Stimulated activated CD4-positive, alpha-beta T cell treated with anti-CD3 and anti-CD28 coated beads, Interleukin-15, amount 100 ng/mL, for 48 hours (primary cell): ENCODE measurements at places on chromosomes 6 and 20.

- no peak for DNase-seq
These were observed 150.5 kb downstream of the SLC16A10 start for GRCh38 chr6:111237852-111238251.

- DNase-seq = peak; percentile 74
These were observed 448 bp upstream of the DDAH2 start for GRCh38 chr6:31729515-31729978.

- DNase-seq = no peak
These were observed 25.9 kb downstream of the ECHDC1 start for GRCh38 chr6:127317388-127318128.

DNA sequence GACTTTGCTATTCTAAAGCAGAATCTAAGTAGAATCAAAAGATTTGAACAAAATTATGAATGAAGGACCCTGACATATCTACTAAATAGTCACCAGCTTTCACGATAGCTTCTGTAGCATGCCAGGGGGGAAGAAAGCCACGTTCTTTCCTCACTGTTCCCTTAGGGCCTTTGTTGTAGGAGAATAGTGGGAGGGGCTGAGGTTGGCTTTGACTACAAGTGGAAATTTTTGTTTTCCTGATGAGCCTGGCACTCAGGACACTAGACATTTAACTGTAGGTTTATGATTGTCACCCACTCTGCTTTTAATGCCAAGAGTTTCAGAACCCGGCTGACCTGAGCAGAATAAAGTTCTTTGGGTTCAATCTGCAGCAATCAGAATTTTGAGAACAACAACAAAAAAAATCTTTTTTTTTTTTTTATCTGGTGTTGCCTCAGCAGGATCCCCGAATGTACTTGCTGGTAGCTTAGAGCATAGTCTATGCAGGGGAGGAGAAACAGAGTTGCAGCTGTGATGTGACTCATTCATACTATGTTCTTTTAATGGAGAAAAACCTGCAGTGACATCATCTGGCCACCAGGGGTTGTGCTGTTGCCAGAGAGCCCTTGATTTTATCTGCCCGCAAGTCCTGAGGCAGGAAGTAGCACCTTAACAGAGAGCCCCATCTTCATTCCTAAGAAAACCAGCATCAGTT, 38.5 kb downstream of the TPD52L1 start:
- DNase-seq = peak; percentile 51

DNA sequence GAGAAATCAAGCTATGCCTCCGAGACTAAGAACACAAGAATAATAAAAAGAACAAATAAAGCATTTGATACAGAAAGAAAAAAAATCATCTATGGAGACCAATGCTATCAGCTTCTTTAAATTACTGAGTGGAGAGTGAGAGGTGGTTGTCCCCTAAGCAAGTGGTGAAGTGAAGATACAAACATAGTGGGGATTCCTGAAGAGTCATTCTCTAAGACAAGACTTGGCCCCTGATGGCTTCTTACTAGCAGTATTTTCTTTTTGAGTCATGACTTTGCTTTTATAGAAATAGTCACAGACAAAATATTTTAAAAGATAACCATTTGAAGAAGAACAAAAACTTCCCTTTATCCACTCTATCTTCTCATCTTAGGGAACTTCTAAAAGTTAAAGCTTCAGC, 261.4 kb upstream of the PRDM1 start:
- no peak for DNase-seq

DNA sequence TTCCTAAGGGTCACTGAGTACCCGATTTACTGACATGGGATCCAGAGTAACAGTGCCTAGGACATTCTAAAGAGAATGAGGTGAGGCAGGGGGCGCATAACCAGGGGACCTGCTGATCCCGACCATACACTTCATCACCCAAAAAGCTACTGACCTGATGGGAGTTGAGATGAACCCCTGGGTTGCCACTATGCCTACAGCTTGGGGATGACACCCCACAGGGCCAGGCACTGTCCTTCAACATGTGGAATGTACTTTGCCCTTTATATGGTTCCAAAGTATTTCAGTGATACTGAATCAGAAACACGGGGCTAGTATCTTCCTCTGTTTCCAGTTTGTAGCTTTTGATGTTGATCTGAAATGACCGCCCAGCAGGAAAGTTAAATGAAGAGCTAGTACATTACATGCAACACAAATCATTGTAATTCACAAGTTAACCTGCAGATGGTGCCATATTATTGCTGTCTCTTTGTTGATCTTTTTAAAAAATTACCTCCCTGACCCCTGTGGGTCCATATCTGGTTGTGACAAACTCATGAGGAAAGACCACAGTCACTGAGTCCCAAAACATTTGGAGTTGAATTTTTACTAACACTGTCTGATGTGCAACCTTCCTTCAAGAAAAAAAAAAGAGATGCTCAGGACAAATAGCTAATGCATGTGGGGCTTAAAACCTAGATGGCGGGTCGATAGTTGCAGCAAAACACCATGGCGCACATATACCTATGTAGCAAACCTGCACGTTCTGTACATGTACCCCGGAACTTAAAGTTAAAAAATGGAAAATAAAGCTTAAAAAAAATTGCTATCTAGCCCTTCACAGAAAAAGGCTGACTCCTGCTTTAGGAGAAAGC, 42.7 kb upstream of the GCNT2 start:
- DNase-seq = no peak

DNA sequence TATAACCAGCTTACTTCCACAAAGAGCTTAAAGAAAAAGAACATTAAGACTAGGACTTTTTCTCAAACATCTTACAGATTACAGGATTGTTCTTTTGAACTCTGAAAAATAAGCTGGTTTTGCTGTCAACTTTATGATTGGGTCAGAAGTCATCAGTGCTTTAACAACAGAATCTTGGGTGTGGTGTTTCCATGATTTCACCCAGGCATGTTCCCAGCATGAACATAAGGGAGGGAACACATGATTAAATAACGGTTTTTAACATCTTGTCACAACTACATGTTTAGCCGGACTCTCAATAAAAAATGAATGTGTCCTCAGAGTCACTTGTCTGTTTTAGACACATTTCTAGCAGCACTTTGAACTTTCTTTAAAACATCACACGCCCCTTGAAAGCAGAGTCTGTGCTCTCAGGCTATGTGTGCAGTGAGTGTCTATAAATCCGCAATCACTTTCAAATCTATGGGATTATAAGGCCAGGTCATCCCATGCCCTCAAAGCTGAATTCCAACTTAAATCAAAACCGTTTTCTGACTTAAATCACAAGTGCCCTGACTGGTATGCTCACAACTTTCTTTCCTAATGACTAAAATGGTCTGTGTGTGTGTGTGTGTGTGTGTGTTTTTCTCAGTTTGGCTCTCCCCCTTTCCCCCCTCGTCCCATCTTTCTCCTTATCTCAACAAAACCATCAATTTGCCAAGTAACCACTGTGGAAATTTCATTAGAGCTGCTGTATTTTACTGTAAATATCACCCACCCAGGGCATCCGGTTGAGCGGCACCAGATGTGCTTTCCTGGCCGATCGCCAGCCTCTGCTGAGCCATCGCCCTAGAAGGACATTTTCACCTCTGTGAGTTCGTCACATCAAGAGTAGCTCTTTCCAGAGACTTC, 216.8 kb upstream of the DTNBP1 start:
- peak; percentile 49 for DNase-seq

DNA sequence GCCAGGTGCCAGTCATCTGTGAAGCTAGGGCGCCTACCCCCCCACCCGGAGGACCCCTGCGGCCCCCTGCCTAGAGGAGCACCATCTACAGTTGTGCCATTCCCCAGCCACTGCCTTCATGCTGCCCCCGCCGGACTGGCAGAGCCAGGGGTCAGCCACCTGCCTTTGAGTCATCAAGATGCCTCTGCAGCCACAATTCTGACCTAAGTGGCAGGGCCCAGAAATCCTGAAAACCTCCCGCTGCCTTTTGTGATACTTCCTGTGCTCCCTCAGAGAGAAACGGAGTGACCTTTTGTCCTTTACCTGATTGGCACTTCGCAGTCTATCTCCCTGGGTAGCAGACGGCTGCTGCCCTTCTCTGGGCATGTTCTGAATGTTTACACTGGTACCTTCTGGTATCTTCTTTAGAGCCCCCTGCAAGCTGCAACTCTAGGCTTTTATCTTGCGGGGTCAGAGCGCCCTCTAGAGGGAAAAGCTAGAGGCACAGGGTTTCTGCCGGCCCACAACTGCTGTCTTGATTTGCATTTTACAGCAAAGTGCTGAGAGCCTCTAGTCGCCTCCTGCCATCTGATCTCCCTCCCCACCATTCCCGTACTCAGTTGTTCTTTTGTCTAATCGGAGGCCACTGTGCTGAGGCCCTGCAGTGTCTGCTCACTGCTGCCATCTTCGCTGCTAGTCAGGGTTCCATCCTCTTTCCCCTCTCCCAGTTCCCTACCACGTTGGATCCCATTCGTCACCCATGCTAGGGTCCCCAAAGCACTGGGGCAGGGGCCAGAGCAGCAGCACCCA, 26.9 kb downstream of the SPATA2 start:
- peak; percentile 17 for DNase-seq

DNA sequence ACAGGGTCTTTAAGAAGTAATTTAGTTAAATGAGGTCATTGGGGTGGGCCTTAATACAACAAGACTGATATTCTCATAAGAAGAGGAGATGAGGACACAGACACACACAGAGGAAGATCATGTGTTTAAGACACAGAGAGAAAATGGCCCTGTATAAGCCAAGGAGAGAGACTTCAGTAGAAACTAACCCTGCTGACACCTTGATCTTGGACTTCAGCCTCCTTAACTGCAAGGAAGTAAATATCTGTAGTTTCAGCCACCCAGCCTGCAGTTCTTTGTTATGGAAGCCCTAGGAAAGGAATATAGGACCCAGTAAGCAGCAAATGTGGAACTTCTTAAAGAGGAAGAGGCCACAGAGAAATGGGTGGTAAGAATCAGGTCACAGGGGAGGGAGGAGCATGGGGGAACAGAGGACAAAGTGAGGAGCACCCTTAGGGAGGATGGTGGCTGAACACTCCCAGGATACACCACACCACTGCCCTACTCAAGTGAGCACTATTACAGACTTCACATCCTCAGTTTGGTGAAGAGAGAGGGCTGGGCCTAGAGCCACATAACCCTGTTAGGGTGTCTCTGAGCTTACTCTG, 762 bp downstream of the SIRPB1 start:
- DNase-seq = no peak

DNA sequence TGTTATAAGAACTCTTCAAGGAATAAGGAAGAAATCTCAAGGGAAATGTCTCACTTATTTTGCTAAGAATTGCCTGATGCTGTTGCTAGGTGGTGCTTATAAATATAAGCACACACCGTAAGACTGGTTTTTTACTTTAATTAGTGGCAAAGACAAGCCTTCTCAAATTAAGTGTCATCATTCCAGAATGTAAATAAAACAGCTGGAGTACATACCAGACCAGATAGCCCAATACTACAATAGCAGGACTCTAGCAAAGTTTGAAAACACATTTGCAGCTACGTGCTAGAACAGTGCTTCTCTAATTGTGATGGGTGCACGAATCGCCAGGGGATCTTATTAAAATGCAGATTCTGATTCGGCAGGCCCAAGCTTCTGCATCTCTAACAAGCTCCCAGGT, 6.8 kb downstream of the CNKSR3 start:
- no peak for DNase-seq

DNA sequence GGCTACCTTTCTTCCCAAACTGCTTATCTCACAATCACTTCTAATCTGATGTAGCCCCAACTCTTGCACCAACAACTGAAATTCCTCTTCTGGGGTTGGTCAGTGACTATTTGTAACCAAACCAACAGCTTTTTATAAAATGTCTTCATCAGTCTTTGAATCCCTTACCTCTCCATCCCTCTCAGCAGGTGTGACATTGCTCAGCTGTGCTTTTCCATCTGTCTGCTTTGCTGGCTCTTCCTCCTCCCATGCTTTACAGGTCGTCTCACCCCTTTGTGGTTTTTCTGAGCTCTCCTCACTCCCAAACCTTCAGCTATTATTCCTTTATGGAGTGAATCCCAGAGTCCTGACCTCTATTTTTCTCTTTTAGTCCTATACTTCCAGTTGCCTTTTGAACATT, 5.9 kb downstream of the MAP7 start:
- DNase-seq = no peak

GRCh38 chr6:137744877-137745276, 122.2 kb upstream of the TNFAIP3 start:
- DNase-seq = no peak

GRCh38 chr20:50874758-50875665, 56.2 kb downstream of the ADNP start:
- no peak for DNase-seq

DNA sequence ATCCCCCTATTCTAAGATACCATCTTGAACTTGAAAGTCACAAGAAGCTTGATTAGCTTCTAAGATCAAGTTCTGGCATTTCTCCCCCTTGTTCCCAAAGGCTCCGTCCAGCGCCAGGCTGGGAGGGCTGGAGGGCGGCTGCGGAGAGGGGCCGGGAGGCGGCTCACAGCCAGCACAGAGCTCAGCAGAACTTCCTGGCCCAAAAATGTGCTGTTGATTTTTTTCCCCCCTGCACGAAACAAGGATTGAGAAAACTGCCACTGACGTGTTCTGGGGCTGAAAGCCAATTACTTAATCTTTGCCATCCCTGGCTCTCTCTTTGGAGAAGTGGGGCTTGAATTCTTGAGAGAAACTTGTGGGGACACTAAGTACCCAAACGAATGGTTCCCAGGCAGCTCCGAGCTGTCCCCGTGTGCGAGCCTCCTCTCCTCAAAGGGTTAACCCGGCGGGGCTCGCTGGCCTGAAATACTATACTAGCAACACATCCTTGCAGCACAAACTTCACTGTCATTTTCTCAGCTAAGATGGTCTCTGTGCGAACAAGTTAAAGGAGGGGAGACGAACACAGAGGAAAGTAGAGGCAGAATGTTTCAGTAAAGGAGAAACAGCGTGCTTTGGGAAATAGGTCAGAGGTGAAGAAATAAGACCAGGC, 452 bp downstream of the TRAF3IP2 start:
- DNase-seq = no peak

DNA sequence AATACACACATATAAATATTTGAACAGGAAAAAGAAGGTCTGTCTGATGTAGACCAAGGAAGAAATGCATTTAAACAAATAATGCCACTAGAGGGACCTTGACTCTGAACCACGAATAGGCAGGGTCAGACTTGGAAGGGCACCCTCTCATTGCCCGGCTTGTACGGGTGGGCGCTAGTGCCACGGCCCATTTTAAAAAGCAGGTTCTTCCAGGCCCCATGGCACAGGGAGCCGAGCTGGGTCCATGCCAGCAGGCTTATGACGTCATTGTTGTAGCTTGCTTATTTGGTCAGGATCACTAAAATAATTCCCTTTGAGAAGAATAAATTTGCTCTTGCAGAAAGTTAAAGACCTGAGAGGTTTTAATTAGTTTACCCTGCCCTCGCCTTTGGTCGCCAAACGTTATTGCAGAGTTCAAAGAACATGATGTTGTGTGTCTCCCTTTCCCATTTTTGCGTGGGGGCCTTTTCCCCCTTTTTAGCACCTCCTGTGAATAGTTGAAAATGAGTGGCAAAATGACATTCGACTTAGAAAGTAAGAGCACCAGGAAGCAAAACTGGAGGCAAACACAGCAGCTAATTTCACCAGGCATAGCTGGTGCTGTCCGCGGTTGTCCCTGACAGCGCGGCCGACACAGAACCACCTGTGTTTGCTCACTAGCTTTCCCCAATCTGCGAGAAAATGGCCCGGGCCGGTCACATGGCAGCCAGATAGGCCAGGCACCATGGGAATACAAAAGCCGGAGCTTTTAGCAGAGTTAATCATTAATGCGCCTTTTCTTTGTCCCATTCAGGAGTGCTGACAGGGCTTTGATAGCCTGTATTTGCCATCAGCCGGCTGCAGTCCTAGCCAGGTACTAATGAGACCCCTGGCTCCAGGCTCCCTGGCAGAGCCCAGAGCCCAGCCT, 93.8 kb downstream of the FOXA2 start:
- DNase-seq = no peak

- peak; percentile 14 for DNase-seq
These were observed 50.7 kb downstream of the MRPL14 start for GRCh38 chr6:44076356-44077213.

- no peak for DNase-seq
These were observed 48.4 kb downstream of the ARHGAP40 start for GRCh38 chr20:38650010-38650409.
